IMR-90 (cell line): ENCODE measurements at places on chromosomes 7 and 10. TPM values are rescaled to one million over a fixed set of nuclear protein-coding genes. Genes with fewer than 3 reads are reported as not detected.

VWDE gene
- polyA plus RNA-seq: 0.04 and 0.05 TPM in 2 replicates

ERVW-1 gene
- polyA plus RNA-seq: not detected in 2 replicates

- DNase-seq: peak; percentile 64
Measured at GRCh38 chr7:6278749-6279310, 6.4 kb upstream of the CYTH3 start.

SLC13A1 gene
- not detected in 2 replicates for polyA plus RNA-seq

- DNase-seq: no peak
Measured at GRCh38 chr7:141333459-141333858, 217.8 kb upstream of the AGK start.

DNA sequence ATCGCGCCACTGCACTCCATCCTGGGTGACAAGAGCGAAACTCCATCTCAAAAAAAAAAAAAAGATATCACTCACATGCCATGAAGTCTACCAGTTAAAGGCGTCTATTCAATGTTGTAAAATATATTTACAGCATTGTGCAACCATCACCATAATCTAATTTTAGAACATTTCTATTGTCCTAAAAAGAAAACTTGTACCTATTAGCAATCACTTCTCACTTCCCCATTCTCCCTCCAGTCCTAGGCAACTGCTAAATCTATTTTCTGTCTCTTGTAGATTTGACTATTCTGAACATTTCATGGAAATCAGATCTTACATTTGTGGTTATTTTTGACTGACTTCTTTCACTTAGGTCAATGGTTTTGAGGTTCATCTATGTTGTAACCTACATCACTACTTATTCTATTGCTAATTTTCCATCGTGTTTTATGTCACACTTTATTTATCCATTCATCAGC, 25.2 kb upstream of the OTUD1 start:
- DNase-seq: no peak

- peak; percentile 67 for DNase-seq
Measured at GRCh38 chr7:133633055-133633454, 380.2 kb downstream of the EXOC4 start.

DNA sequence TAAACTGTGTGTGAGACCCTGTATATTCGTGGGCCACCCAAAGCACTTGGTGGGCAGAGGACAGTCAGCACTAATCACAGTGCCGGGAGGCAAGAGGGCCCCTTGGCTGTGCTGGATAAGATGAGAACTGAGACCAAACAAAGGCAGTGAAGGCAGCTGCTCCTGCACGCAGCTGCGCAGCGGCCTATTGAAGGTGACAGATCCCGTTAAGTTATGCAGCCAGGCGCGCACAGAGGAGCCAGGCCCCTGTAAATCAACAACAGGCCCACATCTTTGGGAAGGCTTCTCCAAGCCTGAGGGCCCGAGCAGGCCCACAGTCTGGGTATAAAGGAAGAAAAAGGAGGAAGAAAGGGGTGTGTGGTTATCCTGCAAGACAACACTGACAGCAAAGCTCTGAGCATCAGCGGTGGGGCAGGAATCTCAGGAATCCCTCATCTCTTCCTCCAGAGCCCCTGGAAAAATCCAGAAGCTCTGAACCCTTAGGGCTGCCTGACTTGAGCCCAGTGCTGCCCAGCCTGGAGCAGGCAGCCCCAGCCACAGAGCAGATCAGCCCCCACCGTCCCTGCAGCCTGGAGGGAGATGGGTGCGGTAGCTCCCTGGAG, 154.2 kb downstream of the ARHGAP12 start:
- DNase-seq: peak; percentile 35

GRCh38 chr10:117249493-117250093, 8.7 kb downstream of the SLC18A2 start:
- DNase-seq: no peak

GRCh38 chr7:49150486-49150885, 226.1 kb downstream of the CDC14C start:
- DNase-seq: no peak

DNA sequence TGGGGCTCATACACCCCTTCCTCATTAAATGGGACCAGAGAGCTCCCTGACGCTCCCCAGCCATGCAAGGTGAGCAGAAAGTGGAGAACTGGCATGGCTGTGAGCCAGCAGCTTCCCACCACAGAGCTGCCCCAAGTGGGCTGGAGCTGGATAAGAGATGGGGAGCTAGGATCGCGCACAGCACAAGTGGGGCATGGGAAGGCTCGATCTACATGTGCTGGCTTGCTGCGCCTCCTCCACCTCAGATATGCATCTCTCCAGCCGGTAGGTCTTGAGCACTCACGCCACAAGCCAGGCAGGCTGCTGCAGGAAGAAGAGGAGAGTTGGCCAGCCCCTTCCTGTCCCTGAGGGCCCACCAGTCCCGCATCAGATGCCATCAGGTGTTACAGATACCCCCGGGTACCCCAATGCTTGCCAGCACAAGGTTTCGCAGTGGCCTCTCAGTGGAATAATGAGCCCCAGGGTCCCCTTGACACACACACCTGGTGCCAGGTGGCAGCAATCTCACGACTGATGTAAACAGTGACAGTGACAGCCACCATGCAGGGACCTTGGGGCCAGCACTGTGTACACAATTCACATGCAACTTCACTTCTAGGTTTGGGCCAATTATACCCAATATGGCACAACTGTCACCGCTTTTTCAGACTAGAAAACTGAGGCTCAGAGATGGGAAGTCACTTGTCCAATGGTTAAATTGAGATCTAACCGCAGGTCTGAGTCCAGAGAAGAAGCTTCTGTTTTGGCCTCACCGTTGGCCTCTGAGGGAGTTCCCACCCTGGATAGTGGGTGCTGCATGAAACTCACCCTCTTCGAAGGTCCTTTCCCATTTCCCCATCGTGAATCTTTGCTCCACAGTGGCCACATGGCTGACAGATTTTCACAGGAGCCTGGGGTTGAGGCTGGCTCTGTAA, 79.3 kb downstream of the OAT start:
- no peak for DNase-seq

DNA sequence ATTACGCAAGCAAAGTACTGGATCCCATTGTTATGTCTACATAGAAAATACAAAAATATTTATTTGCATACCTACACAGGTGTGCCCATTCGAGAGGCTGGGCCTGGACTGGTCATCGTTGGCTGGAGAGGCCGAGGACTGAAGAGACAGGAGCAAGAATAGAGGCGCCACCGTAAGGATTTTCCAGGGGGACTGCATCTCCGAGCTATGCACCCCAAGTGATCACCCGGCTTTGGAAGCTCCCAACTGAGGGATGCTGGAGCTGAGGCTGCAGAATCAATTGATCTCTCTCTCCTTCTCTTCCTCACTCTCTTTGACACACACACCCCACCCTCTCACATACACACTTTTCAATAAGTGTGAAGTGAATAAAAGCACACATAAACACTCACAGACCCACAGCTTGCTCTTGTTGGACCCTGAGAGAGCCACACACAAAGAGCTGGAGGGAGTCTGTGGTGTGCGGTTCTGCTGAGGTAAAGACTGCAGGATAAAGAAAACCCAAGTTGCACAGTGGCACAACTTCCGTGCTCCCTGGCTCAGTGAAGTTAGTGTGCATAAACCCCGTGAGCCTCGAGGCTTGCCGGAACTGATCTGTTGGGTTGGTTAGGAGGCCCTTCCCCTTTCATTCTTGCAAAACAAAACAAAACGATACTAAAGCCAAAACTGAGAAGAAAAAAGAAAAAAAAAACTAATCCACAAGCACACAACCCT, at the start of gene AOAH:
AOAH (minus strand) TSS at position 544 of the 714 bp plus-strand sequence; CDS start at position 198, 346 bp downstream.
- DNase-seq: no peak

DNA sequence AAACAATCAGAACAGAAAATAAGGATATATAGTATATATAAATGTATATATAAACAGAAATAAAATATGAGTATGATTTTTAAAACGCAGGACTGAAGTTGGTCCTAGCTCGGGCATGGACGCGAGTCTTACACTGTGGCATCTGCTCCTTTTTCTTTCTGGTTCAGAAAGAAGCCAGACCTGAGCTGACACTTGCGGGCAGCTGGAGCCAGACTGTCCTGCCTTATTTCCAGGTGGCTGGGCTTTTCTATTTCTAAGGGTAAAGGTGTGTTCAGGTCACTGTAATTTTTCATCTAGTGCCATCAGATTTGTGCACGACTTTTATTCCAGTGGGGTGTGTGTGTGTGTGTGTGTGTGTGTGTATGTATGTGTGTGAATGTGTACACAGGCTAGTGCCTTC, 166.4 kb downstream of the GALNT17 start:
- no peak for DNase-seq

DNA sequence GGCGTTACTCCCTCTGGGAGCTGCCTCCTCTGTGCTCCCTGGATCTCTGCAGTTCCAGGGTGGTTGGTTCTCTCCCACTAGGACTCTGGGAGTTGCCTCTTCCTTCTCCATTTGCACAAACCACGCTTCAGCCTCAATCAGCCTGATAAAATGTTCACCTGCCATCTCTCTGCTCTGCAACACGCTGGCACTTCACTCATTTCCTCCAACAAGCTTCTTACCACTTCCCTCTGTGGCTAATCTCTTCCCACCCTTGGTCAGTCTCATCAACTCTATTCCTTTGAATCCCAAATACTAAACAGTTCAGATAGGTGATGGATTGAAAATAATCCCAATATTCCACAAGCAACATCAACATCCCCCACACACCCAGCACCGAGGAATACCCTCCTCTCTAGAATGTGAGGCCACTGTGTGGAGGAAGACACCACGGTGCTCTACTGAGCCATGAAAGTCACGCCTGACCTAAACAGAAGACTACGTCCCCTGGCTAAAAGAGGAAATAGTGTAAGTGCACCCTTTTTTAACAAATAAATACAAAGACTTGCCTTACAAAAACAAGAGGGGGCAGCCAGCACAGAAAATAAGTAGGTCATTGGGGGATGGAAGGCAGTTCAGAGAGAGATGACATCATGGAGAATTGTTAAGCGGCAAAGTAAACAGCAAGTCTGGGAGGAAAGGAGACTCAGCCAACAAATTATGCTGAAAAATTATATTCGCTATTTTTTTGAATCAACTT, 1.9 kb upstream of the FAM170B start:
- DNase-seq: peak; percentile 68

DNA sequence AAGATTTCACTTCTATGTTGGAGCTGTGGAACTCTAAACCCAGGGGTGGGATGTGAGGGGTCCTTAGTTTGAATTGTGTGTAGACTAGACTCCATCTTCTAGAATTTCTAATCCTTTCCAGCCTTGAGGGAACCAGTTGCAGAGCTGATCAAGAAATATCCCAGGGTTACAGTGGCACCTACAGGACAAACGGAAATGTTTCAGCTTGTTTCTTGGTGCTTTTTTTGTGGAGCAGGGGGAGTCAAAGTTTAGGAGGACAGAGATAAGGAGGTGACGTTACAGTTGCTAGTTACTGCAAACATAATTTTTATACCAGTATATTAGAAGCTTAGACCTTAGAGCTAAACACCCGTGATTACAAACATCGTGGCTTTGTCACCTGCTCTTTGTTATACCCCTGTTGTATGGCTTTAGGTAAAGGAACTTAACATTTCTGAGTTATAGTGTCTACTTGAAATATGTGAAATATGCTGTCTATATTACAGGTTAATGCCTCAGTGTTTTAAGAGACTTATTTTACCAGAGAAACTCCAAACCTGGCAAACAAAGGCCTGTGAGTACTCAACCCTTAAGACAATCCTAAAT, 84.5 kb upstream of the DYNC1I1 start:
- peak; percentile 26 for DNase-seq

MINDY3 gene
- 10.1 and 13.9 TPM in 2 replicates for polyA plus RNA-seq

- DNase-seq: peak; percentile 48
Measured at GRCh38 chr7:114554781-114555537, 140.3 kb downstream of the FOXP2 start.

AGBL3 gene
- 0.16 and 0.65 TPM in 2 replicates for polyA plus RNA-seq

GRCh38 chr10:124554085-124554858, 92.6 kb downstream of the LHPP start:
- DNase-seq: no peak

- DNase-seq: no peak
Measured at GRCh38 chr10:124433461-124433860, 14.7 kb upstream of the OAT start.

SLC12A9 gene
- 16.2 and 17.7 TPM in 2 replicates for polyA plus RNA-seq

DNA sequence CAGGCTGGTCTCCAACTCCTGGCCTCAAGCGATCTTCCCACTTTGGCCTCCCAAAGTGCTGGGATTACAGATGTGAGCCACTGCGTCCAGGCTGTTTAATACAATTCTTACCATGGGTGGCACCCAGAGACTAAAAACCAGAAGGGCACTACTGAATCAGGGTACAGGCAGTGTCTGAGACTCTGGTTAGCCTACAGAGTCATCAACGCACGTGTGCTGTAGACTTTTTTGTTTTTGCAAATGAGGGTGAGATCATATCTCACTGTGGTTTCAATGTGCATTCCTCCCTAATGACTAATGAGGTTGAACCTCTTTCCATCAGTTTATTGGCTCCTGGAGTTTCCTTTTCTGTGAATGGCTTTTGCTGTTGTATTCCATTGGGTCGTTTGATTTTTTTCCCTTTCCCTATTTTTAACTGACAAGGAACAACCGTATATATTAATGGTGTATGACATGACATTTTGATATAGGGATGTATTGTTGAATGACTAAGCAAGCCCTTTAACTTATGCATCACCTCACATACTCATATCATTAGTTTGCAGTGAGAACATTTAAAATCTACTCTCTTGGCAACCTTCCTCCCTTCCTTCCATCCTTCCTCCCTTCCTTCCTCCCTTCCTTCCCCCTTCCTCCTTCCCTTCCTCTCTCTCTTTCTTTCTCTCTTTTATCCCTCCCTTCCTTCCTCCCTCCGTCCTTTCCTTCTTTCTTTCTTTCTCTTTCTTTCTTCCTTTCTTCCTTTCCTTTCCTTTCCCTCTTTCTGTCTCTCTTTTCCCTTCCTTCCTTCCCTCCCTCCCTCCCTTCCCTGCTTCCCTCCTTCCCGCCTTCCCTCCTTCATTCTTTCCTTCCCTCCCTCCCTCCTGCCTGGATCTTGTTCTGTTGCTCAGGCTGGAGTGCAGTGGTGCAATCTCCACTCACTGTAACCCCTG, 9.3 kb upstream of the TMEM270 start:
- peak; percentile 99 for DNase-seq

- no peak for DNase-seq
Measured at GRCh38 chr7:11810043-11810625, 21.9 kb downstream of the THSD7A start.

DNA sequence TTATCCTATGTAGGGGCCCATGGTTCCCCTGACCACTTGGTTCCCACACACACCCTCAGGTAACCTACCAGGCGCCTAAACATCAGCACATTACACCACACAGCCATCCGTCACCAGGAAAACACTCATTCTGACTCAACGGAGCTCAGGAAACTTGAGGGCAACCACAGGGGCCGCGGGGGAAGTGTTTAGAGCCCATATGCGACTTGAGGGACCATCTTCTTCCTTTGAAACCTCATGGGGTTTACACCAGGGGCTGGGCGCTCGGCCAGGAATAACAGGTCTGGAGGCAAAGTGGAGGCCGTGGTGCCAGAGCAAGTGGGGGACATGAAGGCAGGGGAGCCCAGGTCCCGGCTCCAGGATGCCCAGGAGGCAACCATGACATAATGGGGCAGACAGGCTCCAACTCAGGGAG, 1.5 kb downstream of the STX1A start:
- peak; percentile 93 for DNase-seq

SDK1 gene
- 1.3 and 1.5 TPM in 2 replicates for polyA plus RNA-seq

DNA sequence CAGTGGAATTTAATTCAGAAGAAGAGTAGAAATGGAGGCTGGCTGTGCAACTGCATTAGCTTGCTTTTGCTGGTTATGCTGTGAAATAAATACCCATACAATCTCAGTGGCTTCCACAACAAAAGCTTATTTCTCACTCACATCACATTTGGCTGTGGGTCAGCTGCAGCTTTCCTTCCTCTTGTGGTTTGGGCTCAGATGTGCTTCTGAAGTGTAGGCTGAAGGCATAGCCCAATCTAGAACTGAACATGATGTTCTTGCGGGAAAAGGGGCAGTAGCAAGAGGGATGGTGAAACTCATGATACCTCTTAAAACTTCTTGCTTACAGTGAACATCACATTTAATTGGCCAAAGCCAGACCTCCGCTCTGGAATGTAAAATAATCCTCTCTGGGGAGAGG, 119.9 kb downstream of the HECW1 start:
- DNase-seq: no peak
